ENCODE measurements at places on chromosomes 5 and 9. TPM values are rescaled to one million over a fixed set of nuclear protein-coding genes. Genes with fewer than 3 reads are reported as not detected.

Gene BRD3
- 13.9 TPM for total RNA-seq

Gene ANKS6
- total RNA-seq = 8.4 TPM

Gene SLC34A1
- total RNA-seq = not detected

Gene PRLR
- not detected for total RNA-seq

Gene GABRA6
- total RNA-seq = not detected

Gene CTSV
- total RNA-seq = 0.54 TPM

Gene SPINK4
- not detected for total RNA-seq

All from endothelial cell of coronary artery (primary cell).